ENCODE measurements at places on chromosomes 1 and 21.
A peak's percentile ranks its signal among the peaks of the same experiment; 100 is the strongest.

DNA sequence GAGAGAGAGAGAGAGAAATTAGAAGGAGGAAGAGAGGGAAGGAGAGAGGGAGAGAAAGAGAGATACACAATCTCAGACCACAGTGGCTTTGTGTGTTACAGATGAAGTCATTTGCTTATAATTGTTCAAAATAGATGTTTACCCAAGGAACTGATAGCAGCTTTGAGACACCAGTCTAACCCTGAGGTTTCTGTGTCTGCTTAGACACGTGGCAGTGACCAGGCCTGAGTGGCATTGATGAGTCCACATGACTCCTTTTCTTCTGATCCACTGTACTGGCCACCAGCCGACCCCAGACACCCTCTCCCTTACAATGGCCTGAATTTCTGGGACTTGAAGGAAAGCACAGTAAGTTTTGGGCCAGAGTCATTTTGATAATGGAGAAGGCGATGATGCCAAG is 104.9 kb downstream of the DUSP10 start:
- no peak for DNase-seq

GRCh38 chr21:28402616-28402989 is 590.1 kb downstream of the LTN1 start:
- DNase-seq: no peak

DNA sequence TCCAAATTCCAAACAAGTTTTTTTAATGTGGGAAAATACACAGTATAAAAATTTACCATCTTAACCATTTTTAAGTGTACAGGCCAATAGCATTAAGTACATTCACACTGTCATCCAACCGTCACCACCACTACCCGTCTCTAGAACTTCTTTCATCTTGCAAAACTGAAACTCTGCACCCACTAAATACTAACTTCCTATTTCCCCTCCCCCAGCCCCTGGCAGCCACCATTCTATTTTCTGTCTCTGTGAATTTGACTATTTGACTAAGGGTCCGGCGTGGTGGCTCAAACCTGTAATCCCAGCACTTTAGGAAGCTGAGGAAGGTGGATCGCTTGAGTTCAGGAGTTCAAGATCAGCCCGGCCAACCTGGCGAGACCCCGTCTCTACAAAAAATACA is 36.1 kb downstream of the CLSTN1 start:
- DNase-seq: peak; percentile 64

DNA sequence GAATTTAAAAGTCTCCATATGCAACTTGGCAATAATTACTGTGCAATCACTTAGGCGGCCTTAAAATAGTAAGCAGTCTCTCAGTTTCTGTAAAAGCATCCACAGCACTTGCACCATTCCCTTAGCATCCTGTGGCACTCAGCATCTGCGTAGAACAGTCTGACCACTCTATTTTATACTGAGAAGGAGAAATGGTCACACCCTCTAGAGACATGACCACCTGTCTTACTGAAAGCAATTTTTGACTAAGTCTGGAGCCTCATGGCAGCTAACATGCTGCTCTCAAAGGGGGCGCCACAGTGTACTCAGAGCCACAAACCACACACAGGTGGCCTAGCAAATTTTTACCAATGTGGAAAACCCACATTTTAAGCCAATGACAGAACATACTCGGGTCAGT is 62.0 kb downstream of the KCNK1 start:
- no peak for DNase-seq

DNA sequence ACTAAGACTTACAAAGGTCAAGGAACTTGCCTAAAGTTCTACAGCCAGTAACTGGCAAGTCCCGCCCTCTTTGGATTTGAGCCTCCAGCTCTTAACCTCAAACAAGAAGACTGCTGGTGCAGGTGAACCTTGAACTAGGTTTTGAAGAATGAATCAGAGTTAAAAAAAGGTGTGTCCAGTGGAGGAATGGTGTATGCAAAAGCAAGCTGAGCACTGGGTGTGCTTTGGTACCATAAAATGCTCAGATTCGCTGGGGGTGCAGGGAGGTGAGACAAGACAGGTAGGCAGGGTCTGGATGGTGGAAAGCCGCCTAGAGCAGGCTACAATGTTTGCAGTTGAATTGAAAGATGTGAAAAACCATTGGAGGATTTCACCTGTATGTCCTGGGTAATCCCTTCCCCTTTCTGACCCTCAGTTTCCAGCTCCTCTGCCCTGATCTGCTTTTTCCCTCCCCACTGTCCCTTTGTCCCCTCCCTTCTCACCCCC is 39.8 kb downstream of the FOXD2 start:
- no peak for DNase-seq

DNA sequence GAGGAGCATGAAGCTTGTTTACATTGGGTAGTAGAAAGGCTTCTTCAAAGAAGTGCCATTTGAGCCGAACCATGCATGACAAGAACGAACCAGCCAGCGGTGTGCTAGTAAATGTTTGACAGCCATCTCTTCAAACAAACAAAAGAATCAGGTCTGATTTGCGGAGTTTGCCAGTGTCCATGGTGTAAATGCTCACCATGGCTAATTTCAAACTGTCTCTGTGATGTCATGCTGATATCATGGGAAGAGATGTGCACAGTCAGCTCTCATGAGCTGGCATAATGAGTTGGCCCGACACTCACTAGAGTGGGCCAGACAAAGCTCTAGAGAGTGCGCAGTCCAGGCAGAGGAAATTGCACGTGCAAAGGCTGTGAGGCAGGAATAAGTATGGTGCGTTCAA is 101.1 kb downstream of the KAZN start:
- DNase-seq: no peak

DNA sequence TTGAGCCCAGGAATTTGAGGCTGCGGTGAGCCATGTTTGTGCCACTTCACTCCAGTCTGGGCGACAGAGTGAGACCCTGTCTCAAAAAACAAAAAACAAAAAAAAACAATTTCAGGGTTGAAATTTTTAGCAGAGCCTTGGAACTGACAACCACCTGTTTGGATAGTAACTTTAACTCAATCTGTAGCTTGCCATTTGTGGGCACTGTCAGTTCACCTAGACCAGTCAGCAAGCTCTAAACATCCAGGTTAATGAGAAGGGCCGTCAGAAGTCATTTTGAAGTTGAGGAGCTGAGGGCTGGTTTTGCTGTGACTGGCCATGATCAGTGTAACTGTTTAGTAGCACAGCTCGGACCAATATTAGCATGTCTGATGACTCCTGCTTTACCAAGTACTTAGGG is 8.4 kb downstream of the TRAPPC10 start:
- DNase-seq: no peak

GRCh38 chr1:210695026-210695425 is 366.3 kb downstream of the HHAT start:
- DNase-seq: no peak

DNA sequence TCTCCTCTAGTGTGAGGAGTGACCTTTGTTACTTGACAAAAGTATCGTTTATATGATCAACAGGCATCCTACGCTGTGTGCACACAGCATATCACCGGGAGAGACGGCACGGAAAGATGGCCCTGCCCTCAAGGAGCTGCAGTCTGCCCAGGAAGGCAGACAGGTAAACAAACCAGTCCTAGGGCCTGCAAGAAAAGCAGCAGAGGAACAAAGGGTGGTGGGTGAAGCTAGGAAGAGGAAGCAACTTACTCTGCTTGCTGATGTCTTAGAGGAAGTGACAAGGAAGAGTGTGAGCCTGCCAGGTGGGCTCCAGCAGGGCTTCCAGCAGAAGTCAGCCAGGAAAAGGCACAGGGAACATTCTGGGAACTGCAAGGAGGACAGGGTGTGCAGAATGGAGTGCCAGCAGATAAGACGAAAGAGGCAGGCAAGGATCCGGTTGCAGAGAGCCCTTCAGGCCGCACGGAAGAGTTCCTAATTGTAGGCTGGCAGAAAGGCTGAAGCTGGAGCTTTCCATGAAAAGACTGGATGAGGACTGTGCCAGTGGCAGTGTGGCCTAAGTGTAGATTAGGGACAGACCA is 106.7 kb downstream of the SLC45A1 start:
- DNase-seq: peak; percentile 52

- DNase-seq: peak; percentile 73
Observed at GRCh38 chr21:42145569-42146272, 73.2 kb upstream of the ABCG1 start.

DNA sequence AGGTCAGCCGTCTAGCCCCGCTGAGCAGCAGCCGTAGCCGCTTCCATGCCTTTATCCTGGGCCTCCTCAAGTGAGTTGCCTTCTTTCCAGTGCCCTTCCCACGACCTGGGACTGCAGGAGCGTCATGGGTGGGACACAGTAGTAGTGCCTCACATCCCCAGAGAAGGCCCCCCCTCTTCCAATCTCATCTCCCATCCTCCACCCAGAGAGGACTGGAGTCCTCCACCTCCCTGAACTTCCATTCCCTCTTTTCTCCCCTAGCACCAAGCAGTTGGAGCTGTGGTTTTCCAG is 4.9 kb downstream of the RUSC1 start:
- DNase-seq: no peak

DNA sequence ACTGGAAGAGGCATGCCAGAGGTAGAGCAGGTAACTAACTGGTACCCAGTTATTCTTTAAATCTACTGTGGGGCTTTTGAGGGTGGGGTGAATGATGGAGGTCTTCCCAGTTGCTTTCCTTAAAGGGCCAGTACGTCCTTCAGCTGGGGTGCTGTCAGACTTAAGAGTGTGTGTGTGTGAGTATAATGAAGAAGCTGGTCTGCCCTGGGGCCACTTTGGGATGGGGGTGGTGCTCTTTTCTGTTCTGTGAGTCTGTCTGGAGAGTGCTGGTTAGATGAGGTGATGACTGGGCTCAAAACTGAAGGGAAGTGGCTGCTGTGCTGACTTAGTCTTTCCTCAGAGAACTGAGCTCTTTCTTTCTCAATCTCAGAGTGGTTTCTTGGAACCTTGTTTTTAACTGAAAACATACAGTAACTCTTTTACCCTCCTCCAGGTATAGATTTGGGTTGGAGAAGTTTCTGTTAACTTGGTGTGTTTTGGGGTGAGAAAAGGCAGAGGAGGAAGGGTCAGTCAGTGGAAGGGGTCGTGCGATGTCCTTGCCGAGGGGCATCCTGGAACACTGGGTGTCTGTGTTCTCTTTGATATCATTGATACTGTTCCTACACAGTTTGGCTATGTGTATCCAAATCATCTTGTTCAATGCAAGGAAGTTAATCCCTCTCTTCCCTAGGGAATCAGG is 746 bp downstream of the MACF1 start:
- DNase-seq: peak; percentile 78

DNA sequence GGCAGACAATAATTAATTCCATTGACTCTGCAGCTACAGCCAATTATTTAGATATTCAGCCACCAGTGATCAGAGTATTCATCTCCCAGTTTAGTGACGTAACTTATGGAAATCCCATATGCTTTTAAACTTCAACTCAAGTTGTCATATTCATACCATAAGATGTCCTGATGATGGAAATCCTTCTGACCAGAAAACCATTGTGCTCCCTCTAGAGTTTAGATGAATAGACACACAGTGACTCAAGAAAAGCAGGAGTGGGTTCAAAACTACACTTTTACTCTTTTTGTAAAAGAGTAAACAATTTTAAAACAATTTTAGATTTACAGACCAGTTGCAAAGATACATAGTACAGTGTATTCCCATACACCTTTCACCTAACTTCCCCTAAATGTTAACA is 463.7 kb downstream of the KCNT2 start:
- DNase-seq: no peak

GRCh38 chr1:225460737-225461532 is 33.1 kb upstream of the LBR start:
- DNase-seq: peak; percentile 65

DNA sequence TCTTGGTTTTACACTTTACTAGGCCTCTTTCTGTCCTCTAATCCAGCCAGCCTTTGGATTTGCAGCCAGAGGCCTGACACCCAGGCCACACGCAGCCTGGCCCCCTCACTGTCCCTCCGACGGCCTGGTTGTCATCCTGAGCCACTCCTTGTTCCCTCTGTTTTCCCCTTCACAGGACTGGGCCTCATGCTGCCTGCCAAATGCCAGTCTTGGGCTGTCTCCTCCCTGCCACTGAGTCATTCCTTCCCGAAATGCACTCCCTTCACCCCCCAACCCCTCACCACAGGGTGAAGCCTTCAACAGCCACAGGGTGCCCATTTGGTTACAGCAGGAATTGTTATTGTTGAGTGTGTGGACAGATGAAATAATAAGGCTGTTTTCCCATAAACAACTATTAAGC is 21.3 kb downstream of the ACOT11 start:
- DNase-seq: no peak

DNA sequence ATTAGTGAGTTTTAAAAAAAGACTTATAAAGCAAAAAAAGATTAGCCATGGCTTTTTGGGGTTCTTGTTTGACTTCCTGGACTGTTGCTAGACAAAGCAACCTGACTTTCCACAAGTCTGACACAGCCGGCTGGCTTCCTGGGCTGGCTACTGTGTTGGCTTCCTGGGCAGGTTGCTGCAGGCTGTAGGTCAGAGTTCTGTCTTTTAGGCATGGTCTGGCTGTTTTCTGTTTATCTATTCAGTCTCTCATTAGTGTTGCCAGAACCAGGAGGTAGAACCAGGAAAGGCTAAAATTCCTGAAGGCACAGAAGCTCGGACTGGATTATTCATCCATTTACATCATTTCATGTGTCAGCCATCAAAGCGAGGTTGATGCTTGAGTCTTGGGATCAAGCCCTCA is 88.6 kb upstream of the SLC35F3 start:
- DNase-seq: no peak

GRCh38 chr1:54273092-54273794 is 73.3 kb downstream of the MRPL37 start:
- DNase-seq: no peak

- DNase-seq: no peak
Observed at GRCh38 chr1:169122976-169123375, 16.5 kb downstream of the ATP1B1 start.

DNA sequence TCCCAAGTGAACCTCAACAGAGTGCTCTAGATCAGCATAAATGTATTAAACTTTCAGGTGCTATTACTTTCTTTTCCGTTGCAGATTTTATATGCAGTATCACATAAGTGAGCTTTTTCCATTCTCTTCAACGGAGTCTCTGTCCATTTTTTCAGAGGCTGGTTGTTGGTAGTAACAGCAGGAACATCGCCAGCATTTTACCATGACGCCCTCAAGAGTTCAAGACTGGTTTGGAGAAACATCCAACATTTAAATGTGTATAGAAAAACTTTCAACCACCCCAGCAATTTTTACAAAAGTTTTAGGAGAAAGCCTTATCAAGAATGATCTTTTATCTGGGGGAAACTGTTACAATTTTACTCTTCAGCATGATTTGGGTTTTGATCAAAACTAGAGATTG is 117.0 kb downstream of the TGFB2 start:
- DNase-seq: no peak

GRCh38 chr1:832136-832535 is 91.6 kb upstream of the SAMD11 start:
- no peak for DNase-seq

DNA sequence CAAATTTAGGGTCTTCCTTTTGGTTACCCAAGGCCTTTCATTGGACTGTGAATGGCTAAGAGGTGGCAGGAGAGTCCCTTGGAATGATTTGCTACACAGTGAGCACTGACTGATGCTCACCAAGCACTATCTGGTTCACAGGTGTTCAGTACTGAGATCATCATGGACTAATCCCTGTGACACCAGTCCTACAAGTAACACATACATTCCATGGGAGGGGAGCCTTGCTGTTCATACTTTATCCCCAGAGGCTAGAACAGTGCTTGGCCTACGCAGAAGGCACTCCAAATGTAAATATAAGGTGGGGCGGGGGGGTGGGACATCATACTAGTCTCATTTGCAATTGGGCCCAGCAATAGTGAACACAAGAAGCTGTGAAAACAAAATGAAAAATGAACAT is 20.5 kb upstream of the TMEM200B start:
- no peak for DNase-seq
